ENCODE measurements at places on chromosomes 6 and 20.

DNA sequence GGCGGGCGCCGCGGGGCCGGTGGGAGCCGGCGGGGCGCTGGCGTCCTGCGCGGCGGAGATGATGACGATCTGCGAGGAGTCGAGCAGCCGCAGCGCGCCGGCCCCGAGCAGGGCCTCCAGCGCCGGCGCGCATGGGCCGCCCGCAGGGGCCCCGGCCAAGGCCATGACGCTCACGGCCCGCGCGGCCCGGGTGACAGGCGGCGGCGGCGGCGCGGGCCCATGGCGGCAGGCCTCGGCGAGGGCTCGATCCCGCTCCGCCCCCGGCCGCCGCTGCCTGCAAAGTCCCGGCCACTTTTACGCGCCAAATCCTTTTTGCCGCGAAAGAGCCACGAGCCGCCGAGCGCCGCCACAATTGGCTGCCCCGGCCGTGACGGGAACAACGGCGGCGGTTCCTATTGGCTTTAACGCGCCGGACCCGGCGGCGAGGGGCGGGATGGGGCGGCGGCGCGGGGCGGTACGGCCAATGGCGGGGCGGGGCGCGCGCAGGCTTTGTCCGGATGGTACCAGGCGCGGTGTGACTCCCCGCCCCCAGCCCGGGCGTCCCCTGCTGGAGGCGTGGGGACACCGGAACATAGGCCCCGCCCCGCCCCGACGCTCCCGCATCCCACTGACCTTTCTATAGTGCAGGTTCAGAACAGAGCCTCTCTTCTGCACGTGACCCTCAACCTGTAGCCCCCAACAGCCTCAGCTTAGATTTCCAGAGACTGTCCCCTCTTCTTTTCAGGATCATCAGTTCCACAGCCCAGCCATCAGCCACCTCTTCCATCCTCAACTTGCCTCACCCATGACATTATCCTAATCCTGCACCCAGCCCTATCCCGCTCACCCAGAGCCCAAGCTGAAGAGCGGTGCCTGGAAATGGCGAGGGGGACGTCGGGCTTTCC lies at the start of gene E2F1:
Gene E2F1 (minus strand): TSS at position 286 of the 884 bp plus-strand sequence. CDS start 121 bp downstream, at position 165.
- peak; percentile 95 for DNase-seq

- no peak for DNase-seq
These were observed 454.3 kb upstream of the SPTLC3 start for GRCh38 chr20:12554426-12554825.

- no peak for DNase-seq
These were observed 181.1 kb upstream of the STXBP5 start for GRCh38 chr6:147023148-147023547.

DNA sequence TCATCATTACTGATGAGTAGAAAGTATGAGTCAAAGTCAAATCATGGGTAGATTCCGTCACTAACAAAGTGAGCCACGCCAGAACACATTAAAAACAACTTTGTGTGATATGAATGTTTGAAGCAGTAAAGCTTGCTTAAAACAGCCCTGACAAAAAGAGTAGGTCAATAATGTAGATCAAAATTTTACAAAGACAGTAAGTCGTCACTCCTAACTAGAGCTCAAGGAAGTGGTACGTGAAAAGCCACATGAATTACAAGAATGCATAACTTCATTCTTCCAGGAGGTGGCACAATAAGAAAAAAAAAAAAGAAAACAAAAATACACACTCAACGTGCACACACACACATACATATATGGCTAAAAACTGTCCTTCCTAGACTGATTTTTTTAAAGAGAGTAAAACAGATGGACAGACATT lies 69.9 kb downstream of the HACE1 start:
- peak; percentile 7 for DNase-seq

DNA sequence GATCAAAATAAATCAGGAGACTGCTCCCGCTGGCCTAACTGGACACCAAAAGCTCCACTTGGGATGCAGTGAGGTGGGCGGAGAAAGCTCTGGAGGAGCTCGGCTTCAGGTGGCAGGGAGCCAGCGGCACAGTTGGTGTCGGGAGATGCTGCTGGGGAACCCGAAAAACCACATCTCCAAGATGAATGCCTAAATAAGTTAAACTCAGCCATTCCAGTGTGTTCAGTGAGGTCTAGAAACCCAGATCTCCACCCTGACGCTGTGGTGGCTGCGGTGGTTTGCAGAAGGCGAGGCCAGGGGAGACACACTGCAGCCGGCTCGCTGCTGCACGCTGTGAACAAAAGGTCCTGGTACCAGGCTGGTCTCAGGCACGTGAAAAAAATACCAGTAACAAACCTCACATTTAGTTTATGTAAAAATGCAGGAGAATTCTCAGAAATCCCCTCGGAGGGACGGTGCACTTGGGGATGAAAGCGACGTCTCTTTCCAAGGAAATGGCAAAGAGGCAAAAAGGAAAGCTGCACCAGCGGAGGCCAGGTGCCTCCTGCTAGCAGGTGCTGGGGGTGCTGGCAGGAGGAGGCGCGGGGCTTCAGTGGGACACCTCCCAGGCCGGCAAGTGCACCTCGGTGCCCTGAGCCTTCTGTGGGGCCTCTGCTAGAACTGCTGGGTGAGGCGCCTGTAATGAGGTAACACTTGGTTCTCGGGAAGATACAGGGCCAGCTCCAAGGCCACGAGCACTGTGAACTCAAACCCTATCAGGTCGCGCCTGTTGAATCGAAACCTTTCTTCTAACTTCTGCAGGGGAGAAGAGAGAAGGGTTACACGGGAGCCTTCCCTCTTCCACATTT lies 3.6 kb downstream of the RPS21 start:
- DNase-seq: no peak

GRCh38 chr6:13372688-13373487 lies 44.6 kb upstream of the TBC1D7 start:
- DNase-seq: no peak

DNA sequence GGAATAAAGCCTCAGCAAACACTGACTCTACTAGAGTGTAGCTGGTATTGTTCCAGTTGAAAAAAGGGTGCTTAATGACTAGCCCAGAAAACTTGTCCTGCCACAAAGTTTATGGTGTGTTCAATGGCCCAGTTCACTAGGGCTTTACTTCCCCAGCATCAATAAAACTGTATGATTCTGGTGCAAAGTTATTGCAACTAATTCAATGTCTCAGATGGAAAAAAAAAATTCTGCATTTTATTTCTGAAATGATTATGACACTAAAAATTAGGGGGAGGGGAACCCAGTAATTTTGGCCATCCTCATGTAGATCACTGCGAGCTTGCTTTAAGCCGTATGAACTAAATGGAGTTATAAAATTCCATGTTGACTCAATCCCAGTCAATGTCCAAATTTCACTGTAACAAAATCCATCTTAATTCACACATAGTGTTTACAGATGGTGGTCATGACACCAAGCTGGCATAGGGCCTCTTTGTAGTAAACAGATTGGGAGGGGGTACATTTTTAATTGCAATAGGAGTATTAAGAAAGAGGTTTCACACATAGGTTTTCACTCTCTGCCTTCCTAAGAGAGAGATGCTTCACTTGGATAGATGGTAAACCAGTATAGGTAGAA lies 41.2 kb downstream of the PTPRK start:
- no peak for DNase-seq

DNA sequence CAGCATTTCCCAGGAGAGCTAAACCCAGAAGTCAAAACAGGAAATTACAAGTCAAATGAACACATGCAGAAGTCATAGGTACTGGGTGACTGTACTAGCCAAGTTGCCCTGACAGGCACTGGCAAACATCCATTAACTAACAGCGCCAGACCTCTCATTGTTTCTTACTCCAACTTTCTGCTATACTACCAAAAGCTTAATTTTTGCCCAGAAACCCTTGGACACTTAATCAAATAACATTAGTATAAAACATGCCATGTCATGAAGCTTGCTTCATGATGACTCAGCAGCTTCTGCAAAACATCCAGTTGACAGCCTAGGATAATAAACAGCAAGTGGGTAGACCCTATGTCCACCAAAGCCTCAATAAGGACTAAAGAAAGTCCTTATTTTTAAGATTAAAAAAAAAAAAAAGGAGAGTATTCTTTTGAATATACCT lies 3.5 kb downstream of the NUP153 start:
- peak; percentile 30 for DNase-seq

DNA sequence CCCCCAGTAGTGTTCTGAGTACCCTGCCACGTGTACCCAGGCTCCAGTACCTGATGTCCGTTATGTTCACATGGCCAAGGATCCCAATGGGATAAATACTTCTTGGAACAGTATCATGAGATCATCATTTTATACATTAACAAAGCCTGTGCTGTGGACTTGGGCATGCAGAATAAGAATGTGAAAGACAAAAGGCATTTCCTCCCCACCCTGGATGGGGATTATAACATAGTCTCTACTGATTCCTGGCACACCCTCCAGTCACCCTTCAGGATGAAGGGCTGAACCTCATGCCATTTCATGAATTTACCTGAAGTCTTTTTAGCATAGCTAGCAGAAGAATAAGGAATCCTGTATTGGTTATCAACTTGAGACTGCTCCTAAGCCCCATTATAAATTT lies 2.8 kb downstream of the TNFRSF21 start:
- DNase-seq: no peak

- DNase-seq: peak; percentile 24
These were observed 1089.3 kb upstream of the DEFB115 start for GRCh38 chr20:30168025-30168799.

DNA sequence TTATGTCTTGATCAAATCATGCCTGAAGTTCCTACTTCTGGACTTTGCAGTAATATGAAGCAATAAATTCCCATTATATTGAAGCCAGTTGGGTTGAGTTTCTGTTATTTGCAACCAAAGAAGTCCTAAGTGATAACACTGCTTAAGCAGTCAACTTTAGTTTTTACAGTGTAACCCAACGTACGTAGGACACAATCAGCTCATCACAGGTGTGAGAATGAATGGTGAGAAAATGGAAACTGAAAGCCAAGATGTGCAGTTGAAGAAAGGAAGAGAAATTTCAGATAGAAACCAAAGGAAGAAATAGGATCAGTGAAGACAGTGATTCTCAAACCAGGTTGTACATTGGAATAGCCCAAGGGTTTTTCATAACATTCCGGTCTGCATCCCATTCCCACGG lies 211.4 kb upstream of the ZFP64 start:
- no peak for DNase-seq

DNA sequence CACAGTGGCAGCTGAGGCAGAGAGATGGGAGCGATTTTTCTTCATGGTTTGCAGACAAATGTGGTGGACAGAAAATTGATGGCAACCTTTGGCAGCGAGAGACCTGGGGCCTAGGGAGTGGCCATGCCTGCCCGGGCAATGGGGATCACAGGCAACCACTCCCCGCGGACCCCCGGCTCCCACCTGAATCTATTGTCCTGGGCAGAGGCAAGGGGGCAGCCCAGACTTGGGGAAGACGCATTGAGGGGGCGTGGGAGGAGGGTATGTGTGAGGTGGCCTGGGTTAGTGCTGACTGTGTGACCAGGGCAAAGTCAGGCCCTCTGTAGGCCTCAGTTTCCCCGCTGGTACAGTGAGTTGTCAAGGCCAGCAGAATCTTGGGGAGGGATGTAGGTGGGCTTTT lies 53.6 kb upstream of the BLCAP start:
- DNase-seq: no peak

GRCh38 chr20:25544311-25544710 lies 41.0 kb downstream of the NINL start:
- DNase-seq: no peak

All from stimulated activated CD4-positive, alpha-beta T cell treated with anti-CD3 and anti-CD28 coated beads, Interleukin-1b, Interleukin-23, amount 100 ng/mL, for 48 hours (primary cell).